ENCODE measurements at places on chromosomes 1 and 21.

DNA sequence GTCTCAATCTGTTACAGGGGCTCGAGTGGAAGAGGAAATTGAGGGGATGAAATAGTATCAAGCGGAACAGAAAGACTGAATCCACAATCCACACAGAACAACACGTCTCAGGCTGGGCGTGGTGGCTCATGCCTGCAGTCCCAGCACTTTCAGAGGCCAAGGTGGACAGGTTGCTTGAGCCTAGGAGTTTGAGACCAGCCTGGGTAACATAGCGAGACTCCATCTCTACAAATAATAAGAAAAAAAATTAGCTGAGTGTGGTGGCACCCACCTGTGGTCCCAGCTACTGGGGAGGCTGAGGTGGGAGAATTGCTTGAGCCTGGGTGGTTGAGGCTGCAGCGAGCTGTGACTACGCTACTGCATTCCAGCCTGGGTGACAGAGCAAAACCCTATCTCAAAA, 25.7 kb downstream of the VPS26C start:
- peaks cover 51% of the 10 kb centered on the region for H3K36me3 ChIP-seq
- H3K27me3 ChIP-seq = no peaks in the 10 kb centered on the region
- H3K4me1 ChIP-seq = peaks cover 45% of the 10 kb centered on the region
- no peak for DNase-seq
- peak overlapping the region; percentile 52 for H3K27ac ChIP-seq

DNA sequence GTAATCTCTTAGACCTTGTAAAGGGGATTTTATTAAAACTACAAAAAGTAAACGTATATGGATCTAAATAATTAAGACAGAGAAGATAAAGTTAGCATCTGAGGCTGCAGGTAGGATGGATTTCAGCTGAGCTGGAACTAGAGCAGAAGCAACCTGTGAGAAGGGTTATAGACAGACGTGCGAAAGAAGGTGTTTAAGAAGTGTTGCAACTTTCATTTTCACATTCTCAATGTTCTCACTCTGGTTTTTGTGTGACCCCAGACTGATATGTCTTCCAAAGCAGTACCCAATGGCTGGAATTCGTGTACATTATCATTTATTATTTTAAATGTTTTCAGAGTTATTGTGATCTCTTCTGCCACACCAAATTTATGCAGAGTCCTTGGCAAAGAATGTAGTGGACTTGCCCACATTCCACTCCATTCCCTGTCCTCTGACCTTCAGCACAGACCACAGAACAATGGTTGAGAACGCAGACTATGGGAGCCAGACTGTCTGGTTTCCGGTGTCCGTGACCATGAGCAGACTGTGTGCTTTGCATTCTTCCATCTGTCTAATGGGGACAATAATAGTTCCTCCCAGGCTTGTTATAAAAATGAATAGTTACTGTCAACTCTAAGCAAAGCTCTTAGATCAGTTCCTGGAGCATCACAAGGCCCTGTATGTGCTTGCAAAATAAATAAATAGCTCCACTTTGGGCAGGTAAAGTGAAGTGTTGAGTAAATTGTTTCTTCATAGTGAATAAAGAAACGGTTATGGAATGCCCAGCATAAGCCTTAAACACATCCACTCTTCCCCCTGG, 140.6 kb upstream of the SAMSN1 start:
- no peaks in the 10 kb centered on the region for H3K27me3 ChIP-seq
- H3K4me1 ChIP-seq = peaks cover 54% of the 10 kb centered on the region
- DNase-seq = no peak
- no peaks in the 10 kb centered on the region for H3K36me3 ChIP-seq

GRCh38 chr1:113191579-113192076, 118.6 kb downstream of the LRIG2 start:
- DNase-seq = no peak
- H3K36me3 ChIP-seq = peaks cover 8% of the 10 kb centered on the region
- peaks cover 27% of the 10 kb centered on the region for H3K27me3 ChIP-seq
- H3K4me1 ChIP-seq = no peaks in the 10 kb centered on the region
- no peak overlapping the region for H3K4me3 ChIP-seq
- H3K27ac ChIP-seq = no peak overlapping the region

GRCh38 chr21:42508371-42508770, 5.3 kb upstream of the SLC37A1 start:
- no peaks in the 10 kb centered on the region for H3K36me3 ChIP-seq
- no peak overlapping the region for H3K27ac ChIP-seq
- no peak overlapping the region for H3K4me3 ChIP-seq
- no peaks in the 10 kb centered on the region for H3K27me3 ChIP-seq

GRCh38 chr1:150362721-150363425, 1.1 kb upstream of the RPRD2 start:
- no peak for DNase-seq
- peaks cover 31% of the 10 kb centered on the region for H3K4me1 ChIP-seq

- no peaks in the 10 kb centered on the region for H3K4me1 ChIP-seq
- H3K27me3 ChIP-seq = no peaks in the 10 kb centered on the region
- no peak overlapping the region for H3K27ac ChIP-seq
Observed at GRCh38 chr1:163614361-163614760, 292.6 kb downstream of the NUF2 start.

DNA sequence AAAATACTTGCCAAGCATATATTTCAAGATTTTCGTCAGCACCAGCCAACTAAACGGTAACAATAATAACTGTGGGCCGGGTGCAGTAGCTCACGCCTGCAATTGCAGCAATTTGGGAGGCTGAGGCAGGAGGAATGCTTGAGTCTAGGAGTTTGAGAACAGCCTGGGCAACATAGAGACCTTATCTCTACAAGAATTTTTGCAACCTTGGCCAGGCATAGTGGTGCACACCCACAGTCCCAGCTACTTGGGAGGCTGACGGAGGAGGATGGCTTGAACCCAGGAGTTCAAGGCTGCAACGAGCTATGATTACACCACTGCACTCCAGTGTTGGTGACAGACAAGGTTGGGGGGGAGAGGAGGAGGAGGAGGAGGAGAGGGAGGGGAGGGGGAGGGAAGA, 145.0 kb upstream of the TIAM1 start:
- peaks cover 7% of the 10 kb centered on the region for H3K4me1 ChIP-seq
- H3K4me3 ChIP-seq = no peak overlapping the region
- no peaks in the 10 kb centered on the region for H3K36me3 ChIP-seq
- no peak for DNase-seq

DNA sequence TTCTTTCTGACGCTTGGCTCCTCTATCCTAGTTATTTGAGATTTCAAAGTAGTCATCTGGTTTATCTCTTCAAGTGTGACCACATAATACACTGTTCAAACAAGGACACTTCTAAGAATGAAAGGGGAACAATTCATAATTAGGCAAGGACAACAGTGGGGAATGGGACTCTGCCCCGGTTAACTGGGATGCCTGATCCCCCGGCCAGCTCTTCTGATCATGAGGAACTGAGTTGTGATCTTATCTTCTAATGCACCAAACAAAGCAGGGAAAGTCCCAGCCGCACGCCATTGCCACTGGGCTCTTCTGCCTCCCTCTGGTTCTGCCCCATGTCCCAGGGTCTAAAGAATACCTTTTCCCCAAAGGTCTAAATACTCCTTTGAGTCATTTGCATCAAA, 158.2 kb upstream of the IRF2BP2 start:
- peak overlapping the region; percentile 60 for H3K4me3 ChIP-seq
- H3K27ac ChIP-seq = peak overlapping the region; percentile 95
- peaks cover 71% of the 10 kb centered on the region for H3K4me1 ChIP-seq
- H3K36me3 ChIP-seq = no peaks in the 10 kb centered on the region
- H3K27me3 ChIP-seq = no peaks in the 10 kb centered on the region

DNA sequence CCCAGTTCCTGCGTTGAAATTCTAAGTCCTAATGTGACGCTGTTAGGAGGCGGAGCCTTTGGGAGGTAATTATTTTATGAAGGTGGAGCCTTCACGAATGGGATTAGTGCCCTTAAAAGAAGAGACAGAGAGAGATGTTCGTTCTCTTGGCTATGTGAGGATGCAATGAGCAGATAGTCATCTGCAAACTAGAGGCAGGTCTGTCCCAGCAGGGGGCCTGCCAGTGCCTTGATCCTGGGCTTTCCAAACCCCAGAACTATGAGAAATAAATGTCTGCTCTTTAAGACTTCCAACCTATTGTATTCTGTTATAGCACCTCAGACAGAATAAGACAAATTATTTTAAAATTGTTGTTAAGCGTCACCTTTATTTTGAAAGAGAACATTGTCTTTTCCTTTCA, 123.1 kb upstream of the KCNJ6 start:
- peaks cover 7% of the 10 kb centered on the region for H3K27me3 ChIP-seq
- no peak for DNase-seq
- no peak overlapping the region for H3K4me3 ChIP-seq
- no peaks in the 10 kb centered on the region for H3K4me1 ChIP-seq

- no peak overlapping the region for H3K4me3 ChIP-seq
- H3K27ac ChIP-seq = no peak overlapping the region
- H3K27me3 ChIP-seq = no peaks in the 10 kb centered on the region
- DNase-seq = no peak
- no peaks in the 10 kb centered on the region for H3K36me3 ChIP-seq
Observed at GRCh38 chr1:113141650-113142473, 68.9 kb downstream of the LRIG2 start.

- DNase-seq = no peak
- H3K27me3 ChIP-seq = no peaks in the 10 kb centered on the region
- no peak overlapping the region for H3K4me3 ChIP-seq
- H3K4me1 ChIP-seq = peaks cover 6% of the 10 kb centered on the region
- no peak overlapping the region for H3K27ac ChIP-seq
- H3K36me3 ChIP-seq = peaks cover under 1% of the 10 kb centered on the region
Observed at GRCh38 chr21:43815991-43816390, 26.6 kb downstream of the RRP1 start.

GRCh38 chr1:198776602-198777029, 137.8 kb downstream of the PTPRC start:
- no peak overlapping the region for H3K27ac ChIP-seq
- H3K27me3 ChIP-seq = no peaks in the 10 kb centered on the region
- H3K4me3 ChIP-seq = no peak overlapping the region
- peaks cover 17% of the 10 kb centered on the region for H3K4me1 ChIP-seq
- no peak for DNase-seq
- no peaks in the 10 kb centered on the region for H3K36me3 ChIP-seq

DNA sequence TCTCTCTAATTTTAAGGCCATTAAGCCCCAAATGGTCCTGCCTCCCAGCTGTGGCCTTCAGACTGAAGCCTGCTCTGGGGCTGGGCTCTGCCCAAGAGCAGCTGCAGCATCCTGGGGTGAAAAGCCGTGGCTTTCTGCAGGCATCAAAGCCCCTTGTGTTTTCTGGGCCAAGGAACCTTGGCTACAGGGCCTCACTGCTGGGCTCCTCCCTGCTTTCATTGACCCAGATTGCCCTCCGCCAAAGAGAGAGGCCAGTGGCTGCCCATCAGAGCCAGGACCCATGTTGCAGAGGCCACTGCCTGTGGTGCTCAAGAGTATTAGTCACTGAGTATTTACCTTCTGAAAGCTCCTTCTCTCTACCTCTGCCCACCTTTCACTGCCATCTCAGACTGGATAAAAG, 1.6 kb downstream of the ZNF648 start:
- no peaks in the 10 kb centered on the region for H3K36me3 ChIP-seq
- no peak overlapping the region for H3K27ac ChIP-seq
- H3K27me3 ChIP-seq = peaks cover 65% of the 10 kb centered on the region
- no peak for DNase-seq
- no peak overlapping the region for H3K4me3 ChIP-seq

GRCh38 chr1:83102630-83103071, 896.3 kb downstream of the TTLL7 start:
- H3K4me3 ChIP-seq = no peak overlapping the region
- no peak for DNase-seq
- H3K27ac ChIP-seq = no peak overlapping the region

GRCh38 chr1:165173818-165174217, 182.7 kb downstream of the LMX1A start:
- peaks cover 29% of the 10 kb centered on the region for H3K27me3 ChIP-seq
- H3K27ac ChIP-seq = no peak overlapping the region
- no peaks in the 10 kb centered on the region for H3K4me1 ChIP-seq

- no peaks in the 10 kb centered on the region for H3K27me3 ChIP-seq
- H3K36me3 ChIP-seq = peaks cover 12% of the 10 kb centered on the region
- peaks cover 88% of the 10 kb centered on the region for H3K4me1 ChIP-seq
- H3K4me3 ChIP-seq = no peak overlapping the region
Observed at GRCh38 chr1:9701665-9702064, 50.1 kb downstream of the PIK3CD start.

GRCh38 chr1:194846488-194846887, 1660.1 kb upstream of the B3GALT2 start:
- H3K4me3 ChIP-seq = no peak overlapping the region
- H3K27me3 ChIP-seq = peaks cover 5% of the 10 kb centered on the region
- H3K36me3 ChIP-seq = no peaks in the 10 kb centered on the region
- H3K27ac ChIP-seq = no peak overlapping the region
- no peak for DNase-seq

GRCh38 chr1:61079898-61080336, 2.4 kb upstream of the NFIA start:
- DNase-seq = no peak
- H3K27me3 ChIP-seq = no peaks in the 10 kb centered on the region
- H3K27ac ChIP-seq = peak overlapping the region; percentile 98
- no peaks in the 10 kb centered on the region for H3K36me3 ChIP-seq
- H3K4me1 ChIP-seq = peaks cover 61% of the 10 kb centered on the region
- H3K4me3 ChIP-seq = peak overlapping the region; percentile 97

DNA sequence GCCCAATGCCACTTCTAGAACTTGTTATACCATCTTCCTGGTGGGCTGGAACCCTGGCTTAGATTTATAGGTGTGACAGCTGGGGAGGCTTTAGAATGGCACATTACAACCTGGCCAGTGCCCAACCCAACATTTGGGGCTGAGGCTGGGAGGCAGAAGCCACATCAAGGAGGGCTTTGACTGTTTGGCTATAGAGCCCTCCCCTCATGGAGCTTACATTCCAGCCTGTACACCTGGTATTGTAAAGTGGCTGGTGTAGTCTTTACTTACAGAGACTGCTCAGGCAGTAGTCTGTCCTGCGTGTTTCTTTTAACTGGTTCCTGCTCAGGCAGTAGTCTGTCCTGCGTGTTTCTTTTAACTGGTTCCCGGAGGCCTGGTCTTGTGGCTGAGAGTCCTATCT, 10.0 kb upstream of the SLC2A1 start:
- no peaks in the 10 kb centered on the region for H3K36me3 ChIP-seq
- DNase-seq = no peak
- no peaks in the 10 kb centered on the region for H3K27me3 ChIP-seq
- H3K4me3 ChIP-seq = no peak overlapping the region
- H3K27ac ChIP-seq = no peak overlapping the region

DNA sequence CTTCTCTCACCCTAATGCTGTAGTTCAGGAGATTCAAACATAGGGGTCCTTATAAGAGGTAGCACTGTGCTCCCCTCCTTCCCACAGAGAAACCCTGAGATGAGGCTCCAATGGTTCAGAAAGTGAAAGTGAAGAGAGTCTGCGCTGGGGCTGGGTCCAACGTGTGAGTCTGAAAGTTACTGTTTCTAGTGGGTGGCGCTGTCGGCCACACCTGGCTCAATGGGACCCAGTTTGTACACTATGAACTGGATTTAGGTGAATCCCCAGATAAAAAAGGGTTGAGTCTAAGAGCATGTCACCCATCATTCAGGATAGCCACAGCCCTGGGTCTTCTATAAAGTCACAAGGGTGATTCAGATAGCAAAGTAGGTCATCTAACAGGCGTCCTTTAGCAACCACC, 2.8 kb downstream of the SMCP start:
- H3K27me3 ChIP-seq = peaks cover 15% of the 10 kb centered on the region
- no peaks in the 10 kb centered on the region for H3K4me1 ChIP-seq
- no peak overlapping the region for H3K27ac ChIP-seq
- H3K4me3 ChIP-seq = no peak overlapping the region
- DNase-seq = no peak

GRCh38 chr1:3618881-3619671, 5.7 kb upstream of the TPRG1L start:
- H3K4me3 ChIP-seq = no peak overlapping the region
- no peaks in the 10 kb centered on the region for H3K36me3 ChIP-seq
- no peaks in the 10 kb centered on the region for H3K27me3 ChIP-seq
- peak overlapping the region; percentile 33 for H3K27ac ChIP-seq
- peaks cover 25% of the 10 kb centered on the region for H3K4me1 ChIP-seq
- DNase-seq = peak; percentile 78

Measured in naive thymus-derived CD8-positive, alpha-beta T cell (primary cell).